ENCODE measurements at places on chromosomes 5 and 9.

GRCh38 chr9:19161257-19162025 lies 34.1 kb upstream of the PLIN2 start:
- peak; percentile 12 for DNase-seq

DNA sequence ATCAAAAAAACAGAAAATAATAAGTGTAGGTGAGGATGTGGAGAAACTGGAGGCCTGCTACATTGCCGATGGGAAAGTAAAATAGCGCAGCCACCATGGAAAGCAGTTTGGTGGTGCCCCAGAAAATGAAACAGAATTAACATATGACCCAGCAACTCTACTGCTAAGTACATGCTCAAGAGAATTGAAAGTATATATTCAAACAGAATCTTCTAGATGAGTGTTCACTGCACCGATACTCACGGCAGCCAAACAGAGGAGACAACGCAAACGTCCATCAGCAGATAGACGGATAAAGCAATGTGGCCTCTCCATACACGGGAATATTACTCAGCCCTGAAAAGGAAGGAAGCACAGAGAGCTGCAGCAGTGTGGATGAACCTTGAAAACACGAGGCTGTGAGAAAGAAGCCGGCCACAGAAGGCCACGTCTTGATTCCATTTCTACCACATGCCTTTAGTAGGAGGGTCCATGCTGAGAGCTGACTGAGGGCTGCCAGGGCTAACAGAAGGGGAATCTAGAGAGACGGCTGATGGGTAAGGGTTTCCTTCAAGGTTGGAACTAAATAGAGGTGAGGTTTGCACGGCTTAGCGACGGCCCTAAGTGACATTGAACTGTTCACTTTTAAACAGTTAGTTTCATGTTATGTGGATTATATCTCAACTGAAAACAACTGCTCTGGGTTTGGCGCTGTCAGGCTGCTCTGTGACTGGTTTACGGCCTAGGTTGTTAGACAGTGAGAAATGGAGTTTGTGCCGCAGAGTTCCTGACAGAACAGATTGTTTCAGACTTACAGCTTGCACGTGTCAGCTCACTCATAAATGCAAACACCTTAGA lies 29.8 kb downstream of the AHRR start:
- DNase-seq = no peak

GRCh38 chr9:36665387-36665786 lies 92.7 kb downstream of the MELK start:
- no peak for DNase-seq

- no peak for DNase-seq
These were observed 114.7 kb upstream of the RIOK2 start for GRCh38 chr5:97297704-97298091.

GRCh38 chr9:110308633-110309038 lies 29.0 kb downstream of the TXNDC8 start:
- no peak for DNase-seq

- no peak for DNase-seq
These were observed 1.1 kb upstream of the ARHGEF39 start for GRCh38 chr9:35666045-35666444.

GRCh38 chr9:7287986-7288385 lies 511.6 kb downstream of the DMAC1 start:
- DNase-seq = no peak

All from stimulated activated CD8-positive, alpha-beta memory T cell treated with anti-CD3 and anti-CD28 coated beads, Interleukin-4, amount 100 ng/mL, for 4 hours (primary cell).